ENCODE measurements at places on chromosomes 6 and 20.

GRCh38 chr6:163757520-163757919 is 343.0 kb downstream of the QKI start:
- DNase-seq: no peak

DNA sequence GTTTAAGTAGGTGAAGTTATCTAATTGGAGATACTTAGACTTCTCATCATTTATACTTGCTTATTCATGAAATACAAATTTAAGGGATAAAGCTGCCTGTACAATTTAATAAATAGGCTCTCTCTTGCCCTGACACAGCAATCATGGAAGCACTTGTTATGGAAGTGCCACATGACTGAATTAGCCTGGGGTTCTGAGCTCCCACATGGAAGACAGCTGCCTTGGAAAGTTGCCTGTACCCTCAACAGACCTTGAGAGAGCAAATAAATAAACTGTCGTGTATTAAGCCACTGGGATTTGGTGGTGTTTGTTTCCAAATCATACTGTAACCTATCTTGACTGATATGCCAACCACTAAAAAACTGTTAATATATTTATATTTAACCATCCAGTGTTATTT is 87.0 kb upstream of the RSPO3 start:
- no peak for DNase-seq

DNA sequence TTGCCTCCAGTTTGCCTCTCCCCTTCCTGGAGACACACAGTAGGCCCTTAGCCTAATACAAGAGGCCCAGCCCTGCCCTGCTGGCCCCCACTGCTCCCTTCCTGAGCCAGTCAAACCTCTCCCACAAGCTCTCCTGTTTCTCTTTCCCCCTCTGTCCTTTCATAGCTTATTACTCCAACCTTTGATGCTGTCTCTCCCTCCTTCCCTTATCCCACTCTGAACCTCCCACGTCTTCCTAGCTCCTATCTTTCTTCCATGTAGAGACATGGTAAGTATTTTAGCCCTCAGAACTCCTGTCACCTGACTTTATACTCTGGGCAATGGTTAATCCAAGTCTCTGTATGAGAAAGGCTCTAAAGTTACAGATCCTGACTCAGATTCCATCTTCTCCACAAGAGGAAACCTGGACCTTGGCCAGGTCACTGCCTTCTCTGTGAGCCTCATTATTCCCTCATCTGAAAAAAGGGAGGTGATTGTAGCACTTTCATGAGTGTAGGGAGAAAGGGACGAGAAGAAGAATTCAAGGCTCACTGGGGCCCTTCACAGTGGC is 6.7 kb downstream of the TGIF2 start:
- DNase-seq: no peak

DNA sequence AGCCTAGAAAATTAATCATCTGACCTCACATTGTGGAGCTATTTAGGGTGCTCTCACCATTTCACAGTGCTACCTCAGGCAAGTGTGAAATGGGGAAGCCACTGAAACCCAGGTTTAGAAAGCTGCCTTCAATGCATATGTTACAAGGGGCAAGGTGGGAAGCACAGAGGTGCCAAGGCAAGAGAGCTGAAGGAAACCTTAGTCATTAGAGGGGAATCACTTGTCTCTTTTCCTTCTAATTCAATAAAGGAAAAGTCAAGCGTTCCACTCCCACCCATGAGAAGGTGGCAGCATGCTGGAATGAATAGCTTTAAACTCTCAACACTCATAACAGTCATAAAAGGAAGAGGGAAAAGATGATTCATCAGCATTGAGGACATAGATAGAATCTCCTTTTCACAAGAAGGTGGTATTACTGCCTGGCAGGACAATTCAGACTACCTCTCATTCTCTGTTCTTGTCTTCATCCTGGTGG is 251.9 kb upstream of the IRAK1BP1 start:
- no peak for DNase-seq

- DNase-seq: no peak
Observed at GRCh38 chr6:129680633-129681032, 29.3 kb downstream of the ARHGAP18 start.

DNA sequence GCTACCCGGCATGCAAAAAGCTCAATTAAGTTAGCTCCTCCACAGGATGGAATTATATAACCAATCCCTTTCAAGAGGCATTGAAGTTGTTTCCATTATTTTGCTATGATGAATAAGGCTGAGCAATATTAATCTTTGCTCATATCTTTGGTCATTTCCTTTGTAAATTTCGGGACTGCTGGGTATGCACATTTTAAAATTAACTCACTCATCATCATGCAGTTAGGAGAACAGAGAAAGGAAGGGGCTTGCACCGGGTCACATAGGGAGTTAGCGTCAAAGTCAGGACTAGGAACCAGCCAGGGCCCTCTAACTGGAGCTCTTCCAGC is 430 bp upstream of the FAM110A start:
- DNase-seq: no peak

- DNase-seq: no peak
Observed at GRCh38 chr20:59400708-59401107, 100.3 kb downstream of the EDN3 start.

- DNase-seq: no peak
Observed at GRCh38 chr6:26388441-26388840, 5.5 kb downstream of the BTN2A2 start.

DNA sequence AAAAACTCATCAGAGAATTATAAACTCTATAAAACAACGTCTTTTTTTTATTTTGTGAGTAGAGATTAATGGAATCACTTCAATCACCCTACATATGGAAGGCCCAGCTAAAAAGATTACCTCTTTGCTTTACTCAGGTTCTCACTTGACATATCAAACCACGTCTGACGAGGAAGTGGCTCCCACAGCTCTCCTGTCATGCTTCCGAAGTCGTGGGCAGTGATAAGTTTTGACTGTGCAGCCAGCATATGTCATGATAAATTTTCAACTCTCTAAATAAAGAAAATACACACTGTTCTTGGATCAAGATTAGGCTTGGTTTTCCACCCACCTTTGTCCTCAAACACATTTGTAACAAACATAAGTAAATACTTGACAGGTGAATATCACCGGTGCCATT is 279.5 kb upstream of the RNF217 start:
- DNase-seq: no peak

DNA sequence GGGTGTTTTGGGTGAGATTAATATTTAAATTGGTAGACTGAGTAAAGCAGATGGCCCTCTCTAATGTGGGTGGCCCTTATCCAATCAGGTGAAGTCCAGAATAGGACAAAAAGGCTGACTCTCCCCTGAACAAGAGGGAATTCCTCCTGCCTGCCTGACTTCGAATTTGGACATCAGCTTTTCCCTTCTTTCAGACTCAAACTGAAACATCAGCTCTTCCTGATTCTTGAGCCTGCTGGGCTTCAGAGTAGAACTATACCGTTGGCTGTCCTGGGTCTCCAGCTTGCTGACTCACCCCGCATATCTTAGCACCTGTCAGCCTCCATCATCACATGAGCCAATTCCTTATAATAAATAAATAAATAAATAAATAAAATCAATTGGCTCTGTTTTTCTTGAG is 15.0 kb upstream of the TGM6 start:
- no peak for DNase-seq

DNA sequence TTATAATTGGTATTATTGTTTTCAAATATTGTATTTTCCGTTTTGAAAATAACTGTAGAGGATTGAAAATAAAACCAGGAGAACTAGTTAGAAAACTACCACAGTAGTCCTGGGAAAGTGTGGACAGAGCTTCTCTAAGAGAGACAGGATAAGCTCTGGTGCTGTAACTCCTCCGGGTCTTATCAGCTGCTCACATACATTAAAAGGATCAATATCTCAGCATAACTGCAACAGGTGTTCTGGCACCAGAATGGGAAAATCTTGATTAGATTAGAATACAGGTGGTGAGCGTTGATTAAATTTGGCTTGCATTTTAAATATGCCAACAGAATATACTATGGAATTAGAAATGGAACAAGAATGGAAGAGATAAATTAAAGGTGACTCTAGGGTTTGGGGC is 1138.9 kb upstream of the ADGRB3 start:
- no peak for DNase-seq

DNA sequence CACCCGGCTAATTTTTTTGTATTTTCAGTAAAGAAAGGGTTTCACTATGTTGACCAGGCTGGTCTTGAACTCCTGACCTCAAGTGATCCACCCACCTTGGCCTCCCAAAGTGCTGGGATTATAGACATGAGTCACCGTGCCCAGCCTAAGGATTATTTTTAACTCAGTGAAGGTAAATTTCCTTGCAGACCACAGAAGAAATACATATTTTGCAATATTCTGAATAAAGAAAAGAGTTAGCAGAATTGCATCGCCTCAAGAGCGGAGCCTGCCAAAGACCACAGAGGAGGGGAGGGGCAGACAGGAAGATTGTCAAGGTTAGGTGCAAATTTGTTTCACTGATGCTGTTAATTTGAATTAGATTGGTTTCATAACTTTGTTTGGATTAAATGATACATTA is 47.4 kb downstream of the SOD2 start:
- DNase-seq: no peak

DNA sequence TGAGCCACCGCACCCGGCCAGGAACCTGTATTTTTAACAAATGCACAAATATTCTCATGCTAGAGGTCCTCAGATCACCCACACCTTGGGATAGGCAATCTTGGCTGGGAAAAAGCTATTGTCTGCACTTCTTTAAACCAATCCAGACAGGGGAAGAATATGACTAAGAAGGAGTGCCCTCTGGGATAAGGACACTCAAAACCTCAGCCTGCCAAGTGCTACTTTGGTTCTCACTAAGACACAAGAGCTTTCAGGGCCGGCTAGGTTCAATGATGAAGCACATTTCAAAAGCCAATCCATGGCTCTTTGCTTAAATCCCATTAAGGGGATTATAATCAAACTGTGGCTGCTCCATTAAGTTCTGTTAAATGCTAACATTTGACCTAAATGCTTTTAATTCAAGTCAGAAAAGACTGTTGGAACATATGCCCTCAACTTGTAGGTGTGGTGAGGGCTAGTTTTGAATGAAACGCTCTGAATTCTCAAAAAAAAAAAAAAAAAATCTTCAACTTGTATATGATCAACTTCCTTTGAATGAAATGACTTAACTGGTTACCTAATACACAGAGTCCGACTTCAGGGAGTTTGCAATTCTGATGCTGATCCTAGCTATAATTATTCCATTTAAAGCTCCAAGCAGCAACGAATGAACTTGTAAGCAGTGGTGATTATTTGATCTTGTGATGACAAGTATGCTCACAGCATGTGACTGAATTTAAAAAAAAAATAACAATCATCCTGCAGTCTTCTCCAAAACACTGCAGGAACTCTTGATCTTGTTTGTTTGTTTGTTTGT is 56.6 kb downstream of the SLC23A2 start:
- DNase-seq: no peak

DNA sequence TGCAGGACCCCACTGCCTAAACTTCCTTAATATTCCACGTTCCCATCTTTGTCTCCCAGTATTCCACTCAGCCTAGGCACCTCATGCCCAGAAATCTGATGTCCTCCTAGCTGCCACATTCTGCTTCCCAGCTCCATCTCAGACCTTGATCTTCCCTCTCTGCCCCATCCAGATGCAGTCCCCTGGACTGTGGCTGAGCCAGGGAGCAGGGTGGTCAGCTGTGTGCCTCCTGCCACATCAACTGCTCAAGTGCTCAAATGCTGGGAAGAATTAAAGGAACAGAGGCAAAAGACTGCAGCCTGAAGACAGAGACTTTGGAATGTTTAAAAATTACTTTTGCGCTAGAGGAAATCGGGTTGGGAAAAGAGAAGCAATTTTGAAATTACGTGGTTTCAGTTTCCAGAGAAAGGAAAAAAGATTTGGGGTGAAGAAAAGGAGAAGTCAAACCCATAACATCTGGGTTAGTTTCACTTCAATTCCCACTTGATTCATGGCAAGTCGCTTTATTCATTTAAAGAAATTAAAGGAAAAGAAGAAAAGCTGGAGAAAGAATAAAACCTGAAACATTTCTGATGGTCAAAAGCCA is 704.8 kb downstream of the PTPRT start:
- DNase-seq: no peak

DNA sequence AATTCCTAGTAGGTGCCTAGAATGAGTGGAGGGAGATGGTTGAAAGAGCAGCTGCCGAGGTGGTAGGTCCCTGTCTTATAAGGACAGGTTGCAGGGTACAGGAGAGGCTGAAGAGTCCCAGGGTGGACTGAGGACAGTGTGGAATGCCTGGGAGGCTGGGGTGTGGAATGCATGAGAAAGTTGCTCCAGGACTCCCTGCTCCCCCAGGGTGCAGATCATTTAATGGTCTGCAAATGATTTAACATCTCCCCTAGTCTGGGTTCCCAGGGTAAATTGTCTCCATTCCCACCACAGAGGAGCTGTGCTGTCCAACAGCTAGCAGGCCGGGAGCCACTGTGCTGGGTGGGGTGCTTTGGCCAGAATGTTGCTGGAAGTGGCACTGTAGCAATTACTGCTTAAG is 76.0 kb downstream of the CD83 start:
- DNase-seq: no peak

DNA sequence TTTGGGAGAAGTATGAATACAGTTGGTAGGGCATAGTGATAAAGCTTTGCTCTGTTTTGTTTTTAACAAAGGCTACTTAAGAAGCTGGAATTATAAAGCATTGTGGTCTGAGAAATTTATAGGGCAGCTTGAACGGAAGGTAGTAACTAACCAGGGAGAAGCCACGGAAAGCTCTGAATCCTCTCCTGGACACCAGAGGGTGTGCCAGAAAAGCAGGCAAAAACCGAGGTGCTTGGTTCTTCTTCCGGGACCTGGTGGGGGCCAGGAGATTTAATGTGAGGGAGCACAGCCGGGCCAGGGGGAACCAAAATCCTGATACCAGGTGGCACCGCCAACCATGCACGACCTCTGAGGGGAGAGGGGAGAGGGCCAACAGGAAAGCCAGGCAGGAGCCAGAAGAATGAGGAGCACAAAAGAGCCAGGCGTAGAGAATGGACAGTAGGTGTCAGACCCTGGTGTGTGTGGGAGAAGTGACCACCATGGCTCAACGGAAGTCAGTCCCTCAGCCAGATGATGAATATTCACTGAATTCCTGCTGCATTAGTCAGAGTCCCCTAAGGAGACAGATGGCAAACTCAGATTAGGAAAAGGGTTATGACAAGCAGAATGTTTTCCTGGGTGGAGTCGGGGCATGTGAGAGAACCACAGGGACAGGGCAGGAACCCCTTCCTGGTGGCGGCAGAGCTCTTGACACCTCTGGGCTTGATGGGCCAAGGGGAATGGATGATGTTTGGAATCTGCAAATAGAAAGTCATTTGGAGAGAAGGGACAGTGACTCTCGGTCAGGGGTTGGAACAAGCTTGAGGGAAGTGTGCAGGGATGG is 262.3 kb downstream of the ZNF217 start:
- no peak for DNase-seq

DNA sequence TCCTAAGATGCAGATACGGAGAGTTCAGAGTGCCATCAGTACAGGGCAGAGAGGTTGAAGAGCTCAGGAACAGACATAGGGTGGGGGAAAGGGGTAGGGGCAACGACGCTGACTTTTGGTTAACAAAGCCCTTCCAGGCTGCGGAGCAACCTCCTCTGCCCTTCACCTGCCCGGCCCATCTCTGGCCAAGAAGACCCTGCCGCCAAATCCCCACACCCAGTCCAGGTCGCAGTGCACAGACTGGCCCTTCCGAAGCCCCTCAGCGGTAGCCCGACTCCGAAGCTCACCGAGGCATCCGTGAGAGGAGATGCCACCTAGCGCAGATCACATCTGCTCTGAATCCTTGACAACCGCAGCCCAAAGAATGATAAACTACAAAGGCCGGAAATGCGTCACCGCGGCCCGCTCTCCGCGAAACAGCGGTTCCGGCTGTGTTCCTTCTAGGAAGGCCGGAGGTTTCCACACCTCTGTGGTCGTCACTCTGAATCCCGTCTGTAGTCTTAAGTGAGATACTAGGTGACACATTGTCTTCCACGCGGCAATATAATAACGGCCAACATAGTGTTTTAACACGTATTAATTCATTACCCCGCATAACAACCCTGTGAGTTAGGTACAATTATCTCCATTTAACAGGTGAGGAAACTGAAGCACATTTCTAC is at the start of gene ZSCAN23:
ZSCAN23 (minus strand) TSS at position 380 of the 662 bp plus-strand sequence. CDS start 7,225 bp downstream, outside the sequence.
- DNase-seq: no peak
